Tracheal epithelial cell (primary cell): ENCODE measurements at places on chromosomes 11 and 22. TPM values are rescaled to one million over a fixed set of nuclear protein-coding genes. Genes with fewer than 3 reads are reported as not detected.

Gene CCDC87
- 0.48 TPM in 1 of 2 replicates, not detected in the other for total RNA-seq

Gene BIK
- 61.0 and 99.3 TPM in 2 replicates for total RNA-seq

Gene CNTF
- total RNA-seq, result 0.48 and 2.1 TPM in 2 replicates

Gene SPDYC
- not detected in 2 replicates for total RNA-seq

Gene SLC22A25
- not detected in 2 replicates for total RNA-seq

Gene PHF21A
- total RNA-seq, result 5.8 and 10.7 TPM in 2 replicates

Gene CASP5
- total RNA-seq, result 1.1 TPM in 1 of 2 replicates, not detected in the other

Gene MISFA
- total RNA-seq, result 1.9 TPM in 1 of 2 replicates, not detected in the other

Gene TCN2
- total RNA-seq, result 3.1 and 4.0 TPM in 2 replicates

Gene CAPN5
- total RNA-seq, result 2.1 and 4.8 TPM in 2 replicates

Gene OR4C46
- total RNA-seq, result not detected in 2 replicates

Gene TH
- total RNA-seq, result 0.48 TPM in 1 of 2 replicates, not detected in the other
